Eye (tissue), 1 donor: ENCODE measurements at places on chromosomes 13 and 19.

- no peak for DNase-seq
Measured at GRCh38 chr19:10797541-10798256, 38.3 kb downstream of the TMED1 start.

GRCh38 chr13:37289212-37289935 lies 183.9 kb upstream of the CSNK1A1L start:
- DNase-seq: no peak

GRCh38 chr13:52127378-52127777 lies 1.5 kb downstream of the NEK5 start:
- no peak for DNase-seq

DNA sequence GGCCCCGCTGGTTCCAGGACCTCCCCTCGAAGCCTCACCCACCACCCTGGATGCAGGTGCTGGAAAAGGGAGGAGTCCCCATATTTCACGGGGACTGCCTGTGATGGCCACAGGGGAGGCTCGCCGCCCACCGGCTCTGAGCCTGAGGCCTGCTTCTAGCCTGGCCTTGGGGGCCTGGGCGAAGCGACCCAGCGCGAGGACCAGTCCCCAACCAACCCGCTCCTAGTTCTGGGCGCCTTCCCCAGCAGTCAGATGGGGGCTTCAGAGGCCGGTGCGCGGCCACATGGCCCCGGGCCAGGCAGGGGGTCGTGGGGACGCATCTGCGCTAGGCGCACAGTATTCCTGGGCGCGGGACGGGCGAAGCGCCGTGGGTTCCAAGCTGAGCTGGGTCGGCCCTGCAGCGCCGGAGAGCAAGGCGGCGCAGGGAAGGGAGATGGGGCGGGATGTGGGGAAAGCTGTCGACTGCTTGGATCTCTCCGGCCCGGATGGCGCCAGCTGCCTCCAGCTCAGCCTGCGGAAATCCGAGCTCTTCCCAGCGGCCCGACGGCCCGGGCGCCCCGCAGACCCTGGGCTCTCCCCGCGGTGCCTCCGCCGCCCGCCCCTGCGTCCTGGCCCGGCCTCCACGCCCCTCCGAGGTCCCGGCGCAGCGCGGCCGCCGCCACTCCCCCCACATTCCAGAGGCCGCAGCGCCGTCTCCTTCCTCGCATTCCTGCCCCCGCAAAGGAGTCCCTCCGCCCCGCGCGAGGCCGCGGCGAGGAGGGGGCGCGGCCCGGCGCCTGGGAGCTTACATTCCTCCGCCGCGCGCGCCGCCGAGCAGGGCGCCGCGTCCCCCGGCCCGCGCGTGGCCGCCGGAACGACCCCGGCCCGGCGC lies at the start of gene WTIP:
TSS of gene WTIP (plus strand) at position 788 of the 871 bp plus-strand sequence. CDS start 217 bp downstream, outside the sequence.
- peak; percentile 94 for DNase-seq

DNA sequence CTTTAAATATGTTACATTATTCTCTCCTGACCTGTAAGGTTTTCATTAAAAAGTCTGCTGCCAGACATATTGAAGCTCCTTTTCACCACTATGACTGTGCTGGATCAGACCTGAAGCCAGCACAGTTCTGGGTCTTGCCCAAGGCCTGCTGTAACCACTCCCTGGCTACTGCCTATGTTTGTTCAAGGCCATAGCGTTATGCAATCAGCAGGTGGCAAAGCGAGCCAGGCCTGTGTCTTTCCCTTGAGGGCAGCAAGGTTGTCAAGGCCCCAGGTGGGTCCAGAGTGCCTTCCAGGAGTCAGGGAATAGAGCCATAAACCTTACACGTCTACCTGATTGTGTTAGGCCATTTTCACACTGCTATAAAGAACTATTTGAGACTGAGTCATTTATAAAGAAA lies 496.8 kb upstream of the PCDH9 start:
- no peak for DNase-seq

DNA sequence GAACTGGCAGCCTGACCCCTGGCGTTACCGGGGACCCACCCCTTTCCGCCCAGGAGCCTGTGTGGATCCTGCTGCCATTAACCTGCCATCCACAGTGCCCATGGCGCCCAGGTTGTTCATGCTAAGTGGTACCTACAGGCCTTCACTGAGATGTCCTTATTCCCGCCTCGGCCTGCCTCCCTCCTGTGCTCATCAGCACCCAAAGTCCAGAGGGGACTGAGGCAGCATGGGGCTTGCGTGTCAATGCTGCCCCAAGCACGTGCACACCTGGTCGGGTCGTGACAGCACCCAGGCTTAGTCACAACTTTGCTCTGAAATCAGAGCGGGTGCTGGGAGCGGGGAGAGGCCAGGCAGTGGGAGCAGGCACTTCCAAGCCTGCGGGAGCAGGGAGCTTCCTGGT lies 3.7 kb upstream of the INTS6 start:
- no peak for DNase-seq

DNA sequence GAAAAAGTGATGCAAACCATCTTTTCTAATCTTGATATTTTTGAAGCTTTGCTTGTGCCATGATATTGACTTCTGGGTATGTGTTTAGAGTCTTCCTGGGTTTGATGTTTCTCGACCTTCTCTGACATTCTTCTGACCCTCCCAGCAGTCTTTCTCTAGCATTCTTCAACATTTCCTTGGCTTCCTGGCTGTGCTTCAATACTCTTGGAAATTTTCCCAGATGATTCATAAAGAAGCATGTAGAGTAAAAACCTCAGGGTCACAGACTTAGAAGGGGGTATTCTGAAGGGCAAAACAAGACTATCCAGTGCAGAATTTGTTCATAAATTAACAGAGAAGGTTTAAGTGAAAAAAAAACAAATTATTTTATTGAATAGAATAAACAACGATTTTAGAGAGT lies 946.3 kb upstream of the PCDH9 start:
- peak; percentile 27 for DNase-seq

DNA sequence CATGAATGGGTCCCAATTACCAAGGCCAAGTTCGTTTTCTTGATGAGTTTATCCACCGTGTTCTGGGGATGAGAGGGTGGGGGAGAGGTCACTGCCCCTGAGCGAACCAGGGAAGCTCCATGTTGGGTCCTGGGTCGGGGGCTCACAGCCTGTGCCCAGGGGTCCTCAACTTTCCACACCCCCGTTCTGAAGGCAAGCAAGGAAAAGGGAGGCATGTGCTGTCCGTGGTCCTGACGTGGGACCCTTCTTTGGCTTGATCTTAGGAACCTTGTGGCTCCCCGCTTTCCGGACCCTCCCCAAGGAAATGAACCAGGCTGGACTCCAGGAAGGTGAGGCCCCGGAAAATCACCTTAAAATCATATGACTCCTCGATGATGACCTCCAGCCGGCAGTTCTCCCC lies 18.2 kb upstream of the MEIS3 start:
- DNase-seq: no peak

- DNase-seq: no peak
Measured at GRCh38 chr13:49046002-49046401, 70.3 kb downstream of the FNDC3A start.

DNA sequence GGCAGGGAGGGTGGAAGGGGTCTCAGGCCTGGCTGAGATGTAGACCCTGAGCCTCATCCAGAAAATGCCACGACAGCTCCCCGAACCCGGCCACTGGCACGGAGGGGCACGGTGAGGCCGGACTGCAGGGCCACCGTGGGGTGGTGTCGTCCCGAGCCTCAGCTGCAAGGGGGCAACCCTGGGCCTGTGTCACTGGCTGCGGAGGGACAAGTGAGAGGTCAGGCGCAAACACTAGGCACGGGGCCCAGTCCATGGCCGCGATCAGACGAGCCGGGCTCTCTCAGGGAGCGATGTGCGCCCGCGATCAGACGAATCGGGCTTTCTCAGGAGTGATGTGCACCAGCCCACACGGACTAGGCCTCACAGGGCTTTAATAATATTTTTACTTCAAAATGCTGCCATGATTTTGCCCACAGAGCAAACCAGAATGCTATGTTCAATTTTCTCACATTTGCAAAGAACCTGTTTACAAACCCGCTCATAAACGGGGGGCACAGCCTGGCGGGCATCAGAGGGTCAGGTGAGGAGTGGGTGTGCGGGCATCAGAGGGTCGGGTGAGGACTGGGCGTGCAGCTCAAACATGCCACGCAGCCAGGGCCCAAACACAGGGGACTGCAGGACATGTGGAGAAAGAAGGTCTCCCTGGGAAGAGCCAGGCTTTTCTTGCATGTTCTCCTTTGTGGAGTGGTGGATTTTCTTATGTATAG lies 42.6 kb upstream of the C13orf46 start:
- no peak for DNase-seq

DNA sequence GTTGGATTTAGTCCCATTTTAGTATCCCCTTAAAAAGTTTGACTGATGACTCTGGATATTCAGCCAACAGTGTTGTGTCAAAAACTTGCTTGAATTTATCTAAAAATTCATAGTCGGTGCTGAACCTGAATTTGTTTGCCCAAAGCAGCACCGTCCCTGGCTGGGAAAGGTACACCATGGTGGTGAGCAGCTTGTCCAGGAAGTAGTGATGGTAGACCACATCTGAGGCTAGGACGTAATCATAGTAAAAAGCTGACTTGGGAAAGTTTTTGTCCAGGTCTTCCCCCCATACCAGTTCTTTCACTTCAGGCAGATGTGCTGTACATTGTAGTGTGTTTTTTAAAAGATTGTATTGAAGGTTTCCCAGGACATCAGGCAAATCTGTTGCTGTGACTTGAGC lies 8.8 kb downstream of the METTL21C start:
- no peak for DNase-seq

DNA sequence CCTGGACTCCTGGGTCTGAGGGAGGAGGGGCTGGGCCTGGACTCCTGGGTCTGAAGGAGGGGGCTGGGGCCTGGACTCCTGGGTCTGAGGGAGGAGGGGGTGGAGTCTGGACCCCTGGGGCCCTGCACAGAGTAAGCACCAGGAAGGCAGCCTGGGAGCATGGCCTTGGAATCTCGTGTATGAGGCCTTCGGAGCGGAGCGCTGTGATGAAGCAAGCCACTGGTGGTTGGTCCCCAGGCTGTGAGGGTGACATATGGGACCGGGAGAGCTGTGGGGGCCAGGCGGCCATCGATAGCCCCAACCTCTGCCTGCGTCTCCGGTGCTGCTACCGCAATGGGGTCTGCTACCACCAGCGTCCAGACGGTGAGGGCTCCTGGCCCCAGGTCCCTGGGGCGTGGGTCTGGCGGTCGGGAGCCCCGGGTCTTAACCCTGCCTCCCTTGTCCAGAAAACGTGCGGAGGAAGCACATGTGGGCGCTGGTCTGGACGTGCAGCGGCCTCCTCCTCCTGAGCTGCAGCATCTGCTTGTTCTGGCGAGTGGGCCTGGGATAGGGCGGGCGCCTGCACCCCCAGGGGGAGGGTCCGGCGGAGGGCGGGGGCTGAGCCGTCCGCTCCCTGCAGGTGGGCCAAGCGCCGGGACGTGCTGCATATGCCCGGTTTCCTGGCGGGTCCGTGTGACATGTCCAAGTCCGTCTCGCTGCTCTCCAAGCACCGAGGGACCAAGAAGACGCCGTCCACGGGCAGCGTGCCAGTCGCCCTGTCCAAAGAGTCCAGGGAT lies 918 bp downstream of the TMEM190 start:
- DNase-seq: peak; percentile 50

- DNase-seq: peak; percentile 13
Measured at GRCh38 chr13:65594298-65594781, 1635.8 kb downstream of the PCDH9 start.

DNA sequence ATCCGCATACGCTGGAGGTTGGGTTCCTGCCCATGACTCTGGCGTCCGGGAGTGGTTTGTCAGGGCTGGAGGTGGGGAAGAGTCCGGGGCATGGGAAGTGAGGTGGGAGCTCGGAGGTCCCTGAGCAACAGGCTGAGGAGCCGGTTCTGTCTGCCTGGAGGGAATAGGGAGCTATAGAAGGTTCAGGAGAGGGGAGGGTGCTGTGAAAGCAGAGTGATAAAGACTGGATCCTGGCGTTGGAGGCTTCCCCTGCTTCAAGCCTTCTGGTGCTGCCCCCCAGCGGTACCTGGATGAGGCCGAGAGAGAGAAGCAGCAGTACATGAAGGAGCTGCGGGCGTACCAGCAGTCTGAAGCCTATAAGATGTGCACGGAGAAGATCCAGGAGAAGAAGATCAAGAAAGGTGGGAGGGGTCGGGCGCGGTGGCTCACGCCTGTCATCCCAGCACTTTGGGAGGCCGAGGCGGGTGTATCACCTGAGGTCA lies 2.6 kb downstream of the HMG20B start:
- DNase-seq: no peak

DNA sequence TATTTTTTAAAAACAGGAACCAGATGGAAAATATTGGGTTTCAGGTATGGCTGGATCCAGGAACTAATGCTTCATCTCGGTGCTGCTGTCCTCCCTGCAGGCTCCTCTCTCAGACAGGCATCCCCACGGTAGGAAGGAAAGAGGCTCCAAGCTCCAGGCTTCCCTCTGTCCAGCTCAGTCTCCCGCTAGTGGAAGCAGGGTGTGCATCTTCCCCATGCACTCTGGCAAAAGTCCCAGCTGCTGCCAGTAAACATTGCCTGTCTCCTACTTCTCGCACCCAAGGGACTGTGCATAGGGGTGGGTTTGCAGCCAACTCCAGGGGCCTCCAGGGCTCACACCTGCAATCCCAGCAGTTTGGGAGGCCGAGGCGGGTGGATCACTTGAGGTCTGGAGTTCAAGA lies 29.2 kb downstream of the IL12RB1 start:
- no peak for DNase-seq

DNA sequence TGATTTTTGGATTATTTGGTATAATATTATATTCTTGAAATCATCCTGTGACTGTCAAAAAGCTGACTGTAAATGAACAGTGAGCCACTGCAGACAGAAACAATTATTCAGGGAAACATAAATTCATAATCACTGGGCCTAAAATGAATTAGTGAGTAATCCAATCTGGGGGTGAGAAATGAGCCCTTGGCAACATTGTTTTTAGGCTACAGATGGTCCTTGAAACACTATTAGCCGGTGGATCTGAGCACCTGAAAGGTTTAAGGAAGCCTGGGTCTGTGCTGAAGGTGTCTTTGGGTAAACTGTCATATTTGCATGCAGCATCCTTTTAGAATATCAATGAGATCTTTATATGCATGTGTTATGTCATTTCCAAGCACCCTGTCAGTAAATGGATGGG lies 290.7 kb downstream of the ATP8A2 start:
- DNase-seq: no peak

DNA sequence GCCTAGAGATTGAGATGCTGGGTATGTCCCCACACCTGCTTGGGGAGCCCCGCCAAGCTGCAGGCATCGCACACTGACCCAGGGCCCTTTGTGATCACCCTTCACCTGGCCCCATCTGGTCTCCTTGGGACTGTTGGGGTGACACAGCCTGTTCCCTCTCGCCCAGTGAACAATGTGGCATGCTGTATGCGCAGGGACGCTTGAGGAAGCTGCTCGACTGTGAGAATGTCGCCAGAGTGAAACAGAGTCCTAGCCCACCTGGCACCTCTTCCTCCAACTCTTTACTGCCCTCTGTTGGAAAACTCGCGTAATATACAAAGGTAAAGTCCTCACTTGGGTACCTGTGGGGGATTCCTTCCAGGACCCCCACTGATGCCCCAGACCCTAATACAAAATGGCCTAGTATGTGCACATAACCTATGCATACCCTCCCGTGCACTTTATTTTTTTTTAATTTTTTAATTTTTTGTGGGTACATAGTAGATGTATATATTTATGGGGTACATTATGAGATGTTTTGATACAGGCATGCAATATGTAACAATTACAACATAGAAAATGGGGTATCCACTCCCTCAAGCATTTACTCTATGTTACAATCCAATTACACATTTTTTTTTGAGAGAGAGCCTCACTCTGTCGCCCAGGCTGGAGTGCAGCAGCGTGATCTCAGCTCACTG lies 9.0 kb downstream of the BLOC1S3 start:
- DNase-seq: peak; percentile 53
